ENCODE measurements at places on chromosomes 12 and 14.
A peak's percentile ranks its signal among the peaks of the same experiment; 100 is the strongest.

- DNase-seq, result no peak
These were observed 693 bp upstream of the RIMKLB start for GRCh38 chr12:8697120-8697475.

GRCh38 chr14:20714593-20715250 lies 26.2 kb downstream of the ANG start:
- no peak for DNase-seq

DNA sequence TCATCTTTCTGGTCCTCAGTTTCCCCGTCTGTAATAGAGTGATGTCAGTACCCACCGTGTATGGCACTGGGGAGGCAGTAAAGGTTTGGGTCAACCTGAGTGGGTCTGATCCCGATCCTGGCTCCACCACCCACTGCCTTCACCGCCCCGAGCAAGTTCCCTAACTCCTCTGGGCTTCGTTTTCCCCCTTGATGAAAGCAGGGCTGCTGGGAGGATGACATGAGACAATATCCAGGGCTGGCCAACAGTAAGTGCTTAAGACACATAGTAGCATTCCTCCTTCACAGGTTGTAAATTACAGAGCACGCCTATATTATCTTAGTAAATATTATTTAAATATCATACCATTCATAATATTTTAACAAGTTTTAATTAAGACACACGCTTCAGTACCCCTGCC lies 595 bp downstream of the PLEK2 start:
- DNase-seq, result no peak

DNA sequence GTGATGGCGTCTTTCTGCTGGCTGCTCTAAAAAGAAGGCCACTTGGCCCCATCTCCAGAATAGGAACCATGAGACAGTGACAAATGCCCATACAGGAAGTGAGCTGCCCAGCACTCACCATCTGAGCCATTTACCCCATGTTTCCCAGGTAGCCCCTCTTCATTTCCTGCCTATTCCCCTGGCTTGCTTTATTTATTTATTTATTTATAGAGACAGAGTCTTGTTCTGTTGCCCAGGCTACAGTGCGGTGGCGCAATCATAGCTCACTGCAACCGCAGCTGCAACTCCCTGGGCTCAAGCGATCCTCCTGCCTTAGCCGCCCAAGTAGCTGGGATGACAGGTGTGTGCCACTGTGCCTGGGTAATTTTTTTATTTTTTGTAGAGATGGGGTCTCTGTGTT lies 71.2 kb downstream of the RIN3 start:
- DNase-seq, result no peak

DNA sequence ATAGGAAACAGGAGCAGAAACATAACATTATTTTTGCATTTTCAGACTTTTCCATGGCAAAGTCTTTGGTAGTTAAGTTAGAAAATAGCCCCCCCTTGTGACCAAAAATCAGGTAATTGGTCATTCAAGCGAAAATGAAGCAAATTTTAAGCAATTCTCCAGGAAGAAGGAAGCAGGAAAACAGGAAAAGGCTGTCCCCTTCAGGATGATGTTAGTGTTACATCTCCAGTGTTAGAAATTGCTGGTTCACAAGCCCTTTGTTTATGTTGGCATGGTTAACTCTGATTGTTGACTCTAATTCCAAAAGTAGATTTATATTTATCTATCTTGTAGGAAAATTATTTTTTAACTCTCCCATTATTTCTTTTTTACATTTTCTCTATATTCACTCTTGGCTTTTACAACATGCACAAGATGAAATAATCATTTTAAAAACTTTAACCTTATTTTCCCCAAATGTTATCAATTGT lies 18.8 kb upstream of the GAS2L3 start:
- DNase-seq, result peak; percentile 62

DNA sequence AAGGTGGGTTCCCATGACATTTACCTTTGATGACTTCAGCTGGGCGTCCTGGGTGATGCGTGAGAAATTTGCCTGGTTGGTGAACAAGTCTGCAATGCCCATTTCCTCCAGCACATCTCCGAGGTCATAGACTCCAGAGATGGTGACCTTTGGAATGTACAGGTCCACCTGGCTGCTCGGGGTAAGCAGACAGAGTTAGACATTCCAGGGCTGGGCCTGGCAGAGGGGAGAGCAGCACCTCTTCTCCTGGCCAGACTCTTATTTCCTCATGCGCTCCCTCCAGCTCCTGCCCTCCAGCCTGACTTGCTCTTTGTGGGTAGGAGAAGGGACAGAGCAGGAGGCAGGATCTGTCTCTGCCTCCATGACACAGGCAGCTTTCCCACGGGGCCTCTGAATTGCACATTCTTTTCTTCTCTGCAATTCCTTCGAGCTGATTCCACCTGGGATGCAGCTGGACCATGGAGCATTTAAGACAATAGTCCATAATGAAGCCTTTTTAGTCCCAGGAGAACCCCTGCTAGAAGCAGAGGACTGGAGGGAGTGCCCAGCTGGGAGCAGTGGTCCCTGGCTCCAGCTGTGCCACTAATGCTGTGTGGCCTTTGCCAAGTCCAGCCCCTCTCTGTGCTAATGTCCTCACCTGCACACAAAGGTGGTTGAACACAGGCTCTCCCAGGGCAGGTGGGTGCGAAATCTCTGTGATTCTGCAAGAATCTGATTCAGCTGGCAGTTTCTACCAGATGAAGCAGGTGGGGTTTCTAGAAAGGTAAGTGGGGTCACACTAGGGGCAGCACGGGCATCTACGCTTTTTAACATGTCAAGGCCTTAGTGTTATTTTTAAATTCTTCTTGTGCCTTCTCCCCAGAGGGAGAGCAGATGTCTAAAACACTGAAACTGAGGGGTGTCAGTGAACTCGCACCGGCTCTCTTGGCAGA lies 13.2 kb upstream of the SERPINA10 start:
- DNase-seq, result no peak

DNA sequence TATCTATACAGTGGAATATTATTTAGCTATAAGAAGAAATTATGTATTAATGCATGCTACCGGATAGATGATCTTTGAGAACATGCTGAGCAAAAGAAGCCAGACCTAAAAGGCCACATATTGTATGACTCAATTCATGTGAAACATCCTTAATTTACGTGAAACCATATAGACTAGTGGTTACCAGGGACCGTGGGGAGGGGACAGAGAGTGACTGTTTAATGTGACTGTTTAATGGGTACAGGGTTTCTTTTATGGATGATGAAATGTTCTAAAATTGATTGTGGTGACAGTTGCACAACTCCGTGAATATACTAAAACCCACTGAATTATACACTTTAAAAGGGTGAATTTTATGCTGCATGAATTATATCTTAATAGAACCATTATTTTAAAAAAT lies 8.5 kb upstream of the BCL7A start:
- DNase-seq, result no peak
